Stimulated activated CD8-positive, alpha-beta memory T cell treated with anti-CD3 and anti-CD28 coated beads, Interleukin-7, amount 100 ng/mL, for 24 hours (primary cell): ENCODE measurements at places on chromosomes 13 and 19.

DNA sequence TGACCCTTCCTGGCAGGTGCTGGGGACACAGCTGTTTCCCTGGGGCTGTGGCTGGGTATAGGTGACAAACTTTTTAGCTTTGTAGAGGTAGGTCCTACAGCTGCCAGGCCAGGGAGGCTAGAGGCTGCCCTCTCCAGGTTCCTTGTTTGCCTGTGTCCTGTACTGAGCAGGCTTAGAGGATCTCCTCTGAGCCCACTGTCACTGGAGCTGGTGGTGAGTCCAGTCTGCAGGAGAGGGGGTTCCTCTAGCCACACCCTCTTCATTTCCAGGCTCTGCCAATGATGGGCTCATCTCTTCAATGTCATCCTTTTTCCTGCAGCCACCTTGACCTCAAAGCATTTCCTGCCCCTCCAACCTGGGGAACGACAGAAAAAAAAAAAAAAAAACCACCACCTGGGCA is 12.6 kb upstream of the RAB11B start:
- no peak for DNase-seq

DNA sequence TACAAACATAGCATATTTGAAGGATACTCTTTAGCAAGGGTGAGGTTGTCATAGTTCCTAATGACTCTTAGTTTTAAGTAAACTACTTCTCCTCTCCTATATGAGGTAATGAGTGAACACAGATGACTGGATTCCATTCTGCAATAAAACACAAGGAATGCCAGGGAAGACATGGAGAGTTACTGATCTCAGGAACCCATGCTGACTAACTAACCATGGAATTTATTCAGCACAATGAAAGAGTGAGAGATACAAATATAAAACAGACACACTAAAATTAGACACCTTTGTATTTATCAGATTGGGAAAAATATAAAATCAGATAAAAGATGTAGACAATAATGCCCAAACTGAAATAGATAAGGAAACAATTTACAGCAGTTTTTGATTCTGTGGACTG is 1525.9 kb upstream of the SLC10A2 start:
- no peak for DNase-seq

GRCh38 chr19:50497022-50497405 is 14.0 kb downstream of the JOSD2 start:
- DNase-seq, result no peak

DNA sequence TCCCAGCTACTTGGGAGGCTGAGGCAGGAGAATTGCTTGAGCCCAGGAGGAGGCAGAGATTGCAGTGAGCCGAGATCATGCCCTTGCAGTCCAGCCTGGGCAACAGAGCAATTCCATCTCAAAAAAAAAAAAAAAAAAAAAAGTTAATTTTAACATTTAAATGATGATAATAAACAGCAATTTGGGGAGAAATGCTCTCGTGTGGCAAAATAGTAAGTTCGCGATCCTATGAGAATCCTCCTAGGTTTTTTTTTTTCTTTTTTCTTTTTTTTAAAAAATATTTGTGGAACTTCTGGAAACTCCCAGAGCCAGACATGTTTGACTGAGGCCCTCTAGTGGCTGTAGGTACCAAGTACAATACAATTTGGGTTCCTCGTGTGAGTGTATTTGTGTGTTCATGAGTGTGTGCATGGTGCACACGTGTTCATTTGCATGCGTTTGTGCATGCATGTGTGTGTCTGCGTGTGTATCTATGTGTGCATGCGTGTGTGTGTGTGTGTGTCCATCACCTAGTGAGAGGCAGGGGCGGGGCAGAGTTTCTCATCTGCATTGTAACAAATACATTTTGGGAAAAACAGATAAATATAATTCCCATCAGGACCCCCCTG is 31.2 kb downstream of the TMPRSS9 start:
- no peak for DNase-seq

GRCh38 chr19:31317570-31317969 is 31.7 kb downstream of the TSHZ3 start:
- DNase-seq, result no peak

GRCh38 chr13:49457221-49457620 is 13.1 kb downstream of the SETDB2 start:
- DNase-seq, result no peak

DNA sequence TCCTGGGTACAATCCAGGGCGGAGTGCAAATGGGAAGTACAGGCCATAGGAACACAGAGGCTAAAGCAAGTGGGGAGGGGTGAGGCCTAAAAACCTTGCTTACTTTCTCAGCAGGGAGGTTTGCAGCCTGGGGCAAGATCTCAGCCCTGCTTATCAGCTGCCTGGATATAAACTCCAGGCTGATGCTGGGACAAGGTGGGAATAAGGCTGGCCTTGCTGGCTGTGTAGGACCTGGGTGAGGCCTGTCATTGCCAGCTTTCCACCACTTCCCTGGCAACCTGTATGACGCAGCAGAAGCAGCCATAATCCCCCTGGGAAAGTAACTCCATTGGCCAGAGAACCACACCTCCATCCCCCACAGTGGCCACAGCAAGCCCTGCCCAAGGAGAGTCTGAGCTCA is 279.1 kb upstream of the ATXN8OS start:
- DNase-seq, result no peak

- no peak for DNase-seq
Measured at GRCh38 chr13:62331384-62331783, 915.7 kb upstream of the PCDH20 start.

GRCh38 chr19:916645-917322 is 349 bp upstream of the KISS1R start:
- no peak for DNase-seq

DNA sequence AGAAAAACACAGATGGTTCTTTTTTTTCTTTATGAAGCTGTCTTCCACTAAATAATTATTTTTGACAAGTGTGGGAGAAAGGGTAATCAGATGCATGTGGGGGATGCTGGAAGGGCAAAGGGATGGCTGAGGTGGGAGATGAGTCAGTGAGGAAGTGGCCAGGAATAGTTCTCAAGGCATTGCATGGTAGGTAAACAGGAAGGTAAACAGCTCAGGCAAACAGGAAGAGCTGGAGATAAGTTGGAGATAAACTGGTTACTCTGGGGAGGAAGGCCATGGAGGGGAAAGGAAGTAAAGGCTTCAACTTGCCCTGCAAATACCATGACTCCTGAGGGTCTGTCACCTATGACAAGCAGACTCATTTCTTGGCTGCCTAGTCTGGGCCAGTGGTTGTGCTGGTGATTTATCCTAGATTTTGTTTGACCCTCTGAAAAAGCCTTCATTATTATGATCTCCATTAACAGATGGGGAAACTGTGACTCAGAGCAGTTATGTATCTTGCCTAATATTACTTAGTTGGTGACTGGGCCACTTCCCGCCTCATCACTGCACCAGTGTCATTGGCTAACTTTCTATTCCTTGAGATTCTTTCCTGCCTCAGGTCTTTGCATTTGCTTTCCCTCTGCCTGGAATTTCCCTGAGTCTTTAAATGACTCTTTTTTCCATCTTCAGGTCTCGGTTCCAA is 17.1 kb downstream of the ACTL9 start:
- DNase-seq, result no peak

GRCh38 chr19:48815870-48816501 is 5.2 kb upstream of the BCAT2 start:
- DNase-seq, result no peak

GRCh38 chr13:21012211-21012610 is 49.2 kb downstream of the LATS2 start:
- no peak for DNase-seq

DNA sequence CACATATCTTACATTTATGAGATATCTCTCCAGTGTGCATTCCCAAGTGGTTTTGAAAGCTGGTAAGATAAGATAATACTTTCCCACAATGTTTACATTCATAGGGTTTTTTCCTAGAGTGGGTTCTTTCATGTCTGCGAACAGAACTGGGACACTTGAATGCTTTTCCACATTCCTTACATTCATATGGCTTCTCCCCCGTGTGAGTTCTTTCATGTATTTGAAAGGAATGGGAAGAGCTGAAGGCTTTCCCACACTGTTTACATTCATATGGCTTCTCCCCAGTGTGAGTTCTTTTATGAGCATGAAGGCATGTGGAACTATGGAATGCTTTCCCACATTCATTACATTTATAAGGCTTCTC is 19.7 kb downstream of the ZNF433 start:
- DNase-seq, result no peak

GRCh38 chr19:41219924-41220567 is 1.0 kb downstream of the AXL start:
- no peak for DNase-seq

DNA sequence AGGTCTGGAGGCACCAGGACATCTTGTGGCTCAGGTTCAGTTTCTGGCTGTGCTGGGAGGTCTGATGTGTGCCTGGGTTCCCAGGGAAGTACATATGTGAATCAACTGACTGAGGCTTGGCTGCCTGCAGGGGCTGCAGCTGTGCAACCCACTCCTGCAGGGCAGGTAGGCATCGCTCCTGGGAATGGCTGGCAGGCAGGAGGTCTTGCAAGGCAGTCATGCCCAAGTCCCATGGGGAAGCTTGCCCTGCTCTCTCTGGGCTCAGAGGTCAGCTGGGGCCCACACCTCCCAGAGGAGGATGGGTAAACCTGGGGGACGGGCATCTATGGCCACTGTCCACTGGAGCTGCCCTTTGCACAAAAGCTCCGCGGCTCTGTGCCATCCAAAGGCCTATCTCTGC is 1141.8 kb downstream of the SLITRK1 start:
- no peak for DNase-seq

- no peak for DNase-seq
Measured at GRCh38 chr19:33703821-33704220, 82.1 kb downstream of the CHST8 start.
